ENCODE measurements at places on chromosomes 2 and 18. TPM values are rescaled to one million over a fixed set of nuclear protein-coding genes. Genes with fewer than 3 reads are reported as not detected.
A peak's percentile ranks its signal among the peaks of the same experiment; 100 is the strongest.

GRCh38 chr18:47772374-47773248, 157.8 kb downstream of the SMAD2 start:
- no peak overlapping the region for H3K27ac ChIP-seq
- no peak overlapping the region for H3K4me3 ChIP-seq
- H3K27me3 ChIP-seq: no peaks in the 10 kb centered on the region
- no peaks in the 10 kb centered on the region for H3K4me1 ChIP-seq
- peak; percentile 52 for DNase-seq

ACOXL gene
- not detected for total RNA-seq

GRCh38 chr2:131023758-131024157, 69.5 kb downstream of the FAM168B start:
- no peak overlapping the region for H3K4me3 ChIP-seq
- DNase-seq: no peak
- H3K36me3 ChIP-seq: no peaks in the 10 kb centered on the region
- H3K27ac ChIP-seq: no peak overlapping the region
- H3K27me3 ChIP-seq: no peaks in the 10 kb centered on the region
- H3K4me1 ChIP-seq: no peaks in the 10 kb centered on the region

- peaks cover 18% of the 10 kb centered on the region for H3K4me1 ChIP-seq
- H3K4me3 ChIP-seq: peak overlapping the region; percentile 98
- no peaks in the 10 kb centered on the region for H3K27me3 ChIP-seq
- H3K36me3 ChIP-seq: peaks cover 4% of the 10 kb centered on the region
- peak overlapping the region; percentile 99 for H3K27ac ChIP-seq
Observed at GRCh38 chr2:23926290-23926749, 603 bp downstream of the ATAD2B start.

SLC11A1 gene
- 6.5 TPM for total RNA-seq

- H3K27me3 ChIP-seq: no peaks in the 10 kb centered on the region
- no peak within 1 kb of the TSS for H3K27ac ChIP-seq
- DNase-seq: no peak
Observed at GRCh38 chr2:218781691-218782527, at the start of gene CYP27A1. TSS of gene CYP27A1 (plus strand) at chr2:218782147. CDS start at chr2:218782183, 36 bp downstream.

C2orf15 gene
- 1.0 TPM for total RNA-seq

ACVR1C gene
- total RNA-seq: 0.39 TPM

GRCh38 chr2:98507891-98508708, 63.4 kb downstream of the INPP4A start:
- H3K27ac ChIP-seq: no peak overlapping the region
- no peaks in the 10 kb centered on the region for H3K36me3 ChIP-seq
- H3K4me3 ChIP-seq: no peak overlapping the region
- peaks cover 15% of the 10 kb centered on the region for H3K4me1 ChIP-seq
- DNase-seq: no peak

DNA sequence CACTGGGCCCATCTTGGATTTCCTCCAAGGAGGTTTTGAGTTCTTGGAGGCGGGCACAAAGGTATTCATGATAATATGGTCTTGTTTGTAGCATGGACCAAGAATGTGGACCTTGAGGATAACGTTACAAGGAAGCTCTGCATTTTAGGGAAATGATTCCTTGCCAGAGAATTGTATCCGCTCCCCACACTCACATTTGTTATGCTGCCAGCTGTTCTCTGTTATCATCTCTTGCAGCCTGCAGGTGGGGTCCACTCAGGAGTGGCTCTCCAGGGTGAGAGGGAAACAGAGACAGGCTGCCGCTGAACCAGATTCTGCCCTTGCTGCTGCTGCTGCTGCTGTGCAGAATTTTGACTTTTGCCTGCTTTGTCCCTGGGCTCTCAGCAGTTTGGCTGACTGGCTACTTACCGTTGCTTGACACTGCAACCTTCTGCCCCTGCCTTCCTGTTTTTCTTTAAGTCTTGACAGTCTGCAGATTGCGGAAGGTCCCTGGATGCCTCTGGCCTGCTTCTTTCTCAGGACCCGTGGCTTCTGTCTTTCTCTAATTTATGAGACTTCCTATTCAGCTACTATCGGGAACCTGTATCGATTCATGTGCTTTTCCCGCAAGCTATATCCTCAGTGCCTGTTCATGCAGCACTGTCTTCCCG, 122.3 kb upstream of the DOCK10 start:
- no peaks in the 10 kb centered on the region for H3K4me1 ChIP-seq
- DNase-seq: no peak
- no peak overlapping the region for H3K4me3 ChIP-seq

- H3K4me1 ChIP-seq: peaks cover 42% of the 10 kb centered on the region
- no peak overlapping the region for H3K4me3 ChIP-seq
- peak; percentile 17 for DNase-seq
- H3K36me3 ChIP-seq: no peaks in the 10 kb centered on the region
- H3K27me3 ChIP-seq: no peaks in the 10 kb centered on the region
Observed at GRCh38 chr2:144701259-144701658, 181.3 kb upstream of the ZEB2 start.
